ENCODE measurements at places on chromosomes 4 and X.
A peak's percentile ranks its signal among the peaks of the same experiment; 100 is the strongest.

DNA sequence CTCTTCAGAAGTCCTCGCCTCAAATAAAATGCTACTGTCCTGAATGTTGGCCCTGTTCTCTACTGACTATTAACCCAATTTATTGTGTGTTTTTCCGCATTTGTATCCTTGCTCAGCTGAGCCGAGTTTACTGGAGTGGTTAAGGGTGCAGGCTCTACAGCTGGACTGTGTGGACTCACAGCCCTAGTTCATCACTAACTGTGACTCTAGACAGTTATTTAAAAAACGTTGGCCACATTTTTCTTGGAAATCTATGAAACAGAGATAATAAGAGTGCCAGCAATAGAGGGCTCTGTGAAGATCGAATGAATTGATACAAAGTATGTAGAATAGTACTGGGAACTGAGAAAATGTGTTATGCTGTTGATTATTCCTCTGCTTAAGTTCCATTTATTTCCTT, 2.9 kb upstream of the GUF1 start:
- DNase-seq = no peak

- DNase-seq = no peak
Measured at GRCh38 chr4:88130544-88131305, 27.7 kb downstream of the ABCG2 start.

GRCh38 chr4:176478076-176478475, 158.3 kb downstream of the SPCS3 start:
- no peak for DNase-seq

DNA sequence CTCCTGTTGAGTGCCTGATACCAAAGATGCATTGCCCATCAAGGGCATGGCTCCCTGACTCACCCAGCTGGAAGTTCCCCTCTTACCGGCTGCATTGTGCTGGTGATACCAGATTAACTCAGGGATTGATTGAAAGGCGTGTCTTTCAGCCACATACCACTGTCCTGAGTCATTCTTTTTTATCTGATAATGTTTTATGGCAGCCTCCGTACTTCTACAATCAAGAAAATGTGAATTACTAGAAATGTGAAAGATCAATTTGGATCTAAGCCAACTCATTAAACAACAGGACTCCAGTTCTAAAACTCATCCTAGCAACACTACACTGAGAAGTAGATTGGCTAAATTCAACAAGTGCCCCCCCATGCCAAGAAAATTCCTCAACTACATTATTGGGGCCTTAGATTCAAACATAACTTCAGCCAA, 40.0 kb downstream of the TXK start:
- DNase-seq = no peak

DNA sequence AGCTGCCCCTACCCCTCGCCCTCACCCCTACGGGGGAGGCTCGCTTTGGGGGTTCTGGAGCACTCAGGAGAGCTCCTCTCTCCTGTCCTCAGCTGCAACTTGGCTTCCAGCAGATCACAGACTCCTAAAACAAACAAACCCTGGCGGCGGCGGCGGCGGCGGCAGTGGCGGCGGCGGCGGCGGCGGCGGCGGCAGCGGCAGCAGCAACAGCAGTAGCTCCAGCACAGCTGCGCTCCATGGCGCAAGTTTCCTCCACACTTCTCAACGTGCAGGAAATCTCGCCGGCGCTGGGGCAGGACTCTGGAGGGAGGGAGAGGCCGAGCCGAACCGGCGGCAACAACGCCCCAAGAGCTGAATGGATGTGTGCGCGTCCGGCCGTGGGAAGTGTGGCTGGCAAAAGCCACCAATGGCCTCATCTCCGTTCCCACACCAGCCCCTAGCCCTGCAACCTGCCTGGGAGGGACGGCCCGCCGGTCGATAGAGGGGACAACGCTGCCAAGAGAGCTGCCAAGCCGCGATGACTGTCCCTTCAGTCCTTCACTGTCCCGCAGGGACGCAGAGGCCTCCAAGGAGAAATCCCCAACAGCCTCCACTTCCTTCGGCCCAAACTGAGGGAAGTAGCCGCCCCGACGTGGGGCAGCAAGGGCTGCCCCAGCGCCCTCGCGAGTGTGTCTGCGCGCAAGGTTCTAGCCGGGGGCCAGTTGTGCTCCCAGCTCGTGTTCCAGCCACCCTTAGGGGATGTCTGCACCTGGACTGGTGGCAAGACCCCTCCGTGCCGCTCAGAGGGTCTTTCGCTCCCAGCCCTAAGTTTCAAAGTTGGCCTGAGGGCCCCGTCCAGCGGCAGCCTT, 775 bp downstream of the SHROOM4 start:
- no peak for DNase-seq

- no peak for DNase-seq
Measured at GRCh38 chr4:7727749-7728148, 211.9 kb downstream of the AFAP1 start.

- no peak for DNase-seq
Measured at GRCh38 chr4:158327525-158327924, 117.2 kb downstream of the TMEM144 start.

GRCh38 chrX:53251307-53251706, 26.3 kb upstream of the KDM5C start:
- DNase-seq = no peak

- DNase-seq = no peak
Measured at GRCh38 chrX:155962906-155963305, 34.6 kb upstream of the IL9R start.

DNA sequence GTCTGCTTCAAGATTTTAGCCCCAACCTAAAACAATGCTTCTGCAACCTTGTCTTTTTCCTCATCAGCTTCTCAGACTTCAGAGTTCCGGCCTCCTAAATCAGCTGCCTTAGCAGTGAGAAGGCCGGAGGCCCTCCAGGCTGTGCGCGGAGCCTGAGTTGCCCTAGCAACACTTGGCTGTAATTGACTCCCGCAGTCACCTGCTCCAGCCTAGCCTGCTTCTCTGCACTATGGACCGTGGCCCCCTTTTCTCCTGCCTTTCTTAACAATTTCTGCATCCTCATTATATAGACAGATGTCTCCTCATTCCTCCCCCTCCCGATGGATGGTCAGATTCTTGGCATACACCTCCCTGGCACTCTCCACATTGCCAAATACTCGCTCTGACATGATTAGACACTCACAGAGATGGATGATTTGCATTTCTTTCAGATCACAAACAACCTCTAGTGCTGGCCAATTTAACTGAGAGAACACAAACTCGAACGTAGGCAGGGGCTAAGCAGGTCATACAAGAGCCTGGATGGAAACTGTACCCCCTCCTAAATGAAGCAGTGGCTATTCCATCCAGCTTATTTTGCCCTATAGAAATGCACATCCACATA, 9.5 kb upstream of the HUWE1 start:
- DNase-seq = no peak

- no peak for DNase-seq
Measured at GRCh38 chr4:120549011-120549570, 373.4 kb downstream of the PRDM5 start.

- DNase-seq = no peak
Measured at GRCh38 chrX:40174001-40174853, 76.5 kb upstream of the BCOR start.

DNA sequence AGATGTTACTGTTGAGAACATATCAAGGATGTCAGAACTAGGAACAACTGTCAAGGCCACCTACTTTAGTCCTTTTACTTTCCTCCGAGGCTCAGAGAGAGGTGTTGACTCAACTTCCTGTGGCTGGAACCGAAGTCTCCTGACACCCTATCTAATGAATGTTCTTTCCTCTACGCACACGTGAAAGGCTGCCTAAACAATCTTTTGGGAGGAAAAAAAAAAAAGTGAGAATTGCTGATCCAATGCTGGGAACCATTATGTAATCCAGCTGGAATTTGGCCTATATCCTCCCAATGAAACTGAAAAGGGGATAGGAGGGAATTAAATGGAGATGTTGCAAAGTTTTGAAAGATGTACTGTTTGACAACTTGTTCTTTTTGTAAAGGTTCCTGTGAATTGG, 8.3 kb upstream of the MAP7D3 start:
- no peak for DNase-seq

GRCh38 chr4:101954975-101955678, 164.6 kb downstream of the BANK1 start:
- DNase-seq = no peak

- no peak for DNase-seq
Measured at GRCh38 chr4:169484485-169484884, 127.9 kb downstream of the NEK1 start.

DNA sequence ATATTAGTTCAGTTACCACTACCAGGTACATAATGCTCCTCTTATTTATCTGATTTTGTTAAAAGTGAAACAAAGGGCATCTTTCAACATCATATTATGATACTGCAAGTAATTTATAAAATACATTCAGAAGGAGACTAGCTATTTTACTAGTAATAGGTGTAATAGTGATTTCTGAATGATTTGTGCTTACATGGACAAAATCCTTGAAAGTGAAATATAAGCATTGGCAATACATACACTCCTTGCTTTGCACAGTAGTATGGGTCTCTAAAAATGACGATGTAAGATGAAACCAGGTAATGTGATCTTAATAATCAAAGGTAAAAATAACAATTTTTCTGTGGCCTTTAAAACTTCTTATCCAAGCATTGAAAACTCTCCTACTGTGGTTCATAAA, 17.5 kb downstream of the MTHFD2L start:
- no peak for DNase-seq

GRCh38 chr4:22237155-22237751, 278.6 kb downstream of the ADGRA3 start:
- DNase-seq = peak; percentile 3

- DNase-seq = no peak
Measured at GRCh38 chr4:169665046-169665737, 44.8 kb downstream of the CLCN3 start.

DNA sequence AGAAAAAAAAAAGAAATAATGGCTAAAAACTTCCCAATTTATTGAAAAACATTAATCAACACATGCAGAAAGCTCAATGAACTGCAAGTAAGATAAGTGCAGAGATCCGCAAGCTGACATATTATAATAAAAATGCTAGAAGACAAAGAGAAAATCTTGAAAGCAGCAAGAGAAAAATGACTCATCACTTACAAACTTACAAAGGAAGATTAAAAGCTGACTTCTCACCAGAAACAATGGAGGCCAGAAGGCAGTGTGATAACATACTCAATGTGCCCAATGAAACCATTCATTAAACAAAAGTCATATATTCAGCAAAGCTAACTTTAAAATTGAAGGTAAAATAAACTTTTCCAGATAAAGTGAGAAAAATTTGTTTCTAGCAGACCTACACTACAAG, 7.3 kb upstream of the BRWD3 start:
- no peak for DNase-seq

GRCh38 chr4:156594624-156595023, 377.0 kb downstream of the PDGFC start:
- no peak for DNase-seq

GRCh38 chr4:150970685-150971151, 44.4 kb downstream of the LRBA start:
- no peak for DNase-seq

GRCh38 chr4:123856689-123857545, 460.3 kb downstream of the SPRY1 start:
- no peak for DNase-seq

All from stimulated activated CD8-positive, alpha-beta memory T cell treated with anti-CD3 and anti-CD28 coated beads, Interleukin-15, amount 100 ng/mL, for 4 hours (primary cell).